ENCODE measurements at places on chromosomes 5 and 9. TPM values are rescaled to one million over a fixed set of nuclear protein-coding genes. Genes with fewer than 3 reads are reported as not detected.

DNA sequence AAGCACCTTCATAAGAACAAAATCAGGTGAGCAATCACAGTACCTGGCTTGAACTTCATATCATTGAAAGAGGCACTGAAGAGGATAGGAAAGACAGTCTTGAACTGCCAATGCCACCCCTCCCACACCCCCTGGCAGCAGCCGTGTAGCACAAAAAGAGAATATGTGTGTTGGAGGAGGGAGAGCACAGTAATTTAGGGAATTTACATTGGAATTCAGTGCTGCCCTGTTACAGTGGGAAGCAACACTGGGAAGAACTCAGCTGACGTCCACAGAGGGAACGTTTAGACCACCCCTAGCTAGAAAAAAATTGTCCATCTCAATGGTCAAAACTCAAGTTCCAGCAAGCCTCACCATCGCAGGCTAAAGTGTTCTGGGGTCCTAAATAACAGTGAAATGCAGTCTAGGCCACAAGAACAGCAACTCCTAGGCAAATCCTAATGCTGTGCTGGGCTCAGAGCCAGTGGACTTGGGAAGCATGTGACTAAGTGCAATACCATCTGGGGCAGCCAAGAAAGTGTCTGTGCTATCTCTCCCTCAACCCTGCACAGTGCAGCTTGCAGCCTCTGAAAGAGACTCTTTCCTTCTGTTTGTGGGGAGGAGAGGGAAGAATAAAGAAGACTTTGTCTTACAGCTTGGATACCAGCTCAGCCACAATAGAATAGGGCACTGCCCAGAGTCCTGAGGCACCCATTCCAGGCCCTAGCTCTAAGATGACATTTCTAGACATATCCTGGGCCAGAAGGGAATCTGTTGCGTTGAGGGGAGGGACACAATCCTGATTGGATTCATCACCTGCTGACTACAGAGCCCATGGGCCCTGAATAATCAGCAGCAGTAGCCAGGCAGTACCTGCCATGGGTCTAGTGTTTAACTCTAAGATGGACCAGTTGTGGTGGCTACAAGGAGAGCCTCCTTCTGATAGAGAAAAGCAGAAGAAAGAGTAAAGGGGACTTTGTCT, 62.1 kb upstream of the VLDLR start:
- no peak overlapping the region for H3K27ac ChIP-seq
- H3K36me3 ChIP-seq = no peaks in the 10 kb centered on the region
- H3K4me1 ChIP-seq = no peaks in the 10 kb centered on the region
- no peaks in the 10 kb centered on the region for H3K27me3 ChIP-seq
- H3K4me3 ChIP-seq = no peak overlapping the region

DNA sequence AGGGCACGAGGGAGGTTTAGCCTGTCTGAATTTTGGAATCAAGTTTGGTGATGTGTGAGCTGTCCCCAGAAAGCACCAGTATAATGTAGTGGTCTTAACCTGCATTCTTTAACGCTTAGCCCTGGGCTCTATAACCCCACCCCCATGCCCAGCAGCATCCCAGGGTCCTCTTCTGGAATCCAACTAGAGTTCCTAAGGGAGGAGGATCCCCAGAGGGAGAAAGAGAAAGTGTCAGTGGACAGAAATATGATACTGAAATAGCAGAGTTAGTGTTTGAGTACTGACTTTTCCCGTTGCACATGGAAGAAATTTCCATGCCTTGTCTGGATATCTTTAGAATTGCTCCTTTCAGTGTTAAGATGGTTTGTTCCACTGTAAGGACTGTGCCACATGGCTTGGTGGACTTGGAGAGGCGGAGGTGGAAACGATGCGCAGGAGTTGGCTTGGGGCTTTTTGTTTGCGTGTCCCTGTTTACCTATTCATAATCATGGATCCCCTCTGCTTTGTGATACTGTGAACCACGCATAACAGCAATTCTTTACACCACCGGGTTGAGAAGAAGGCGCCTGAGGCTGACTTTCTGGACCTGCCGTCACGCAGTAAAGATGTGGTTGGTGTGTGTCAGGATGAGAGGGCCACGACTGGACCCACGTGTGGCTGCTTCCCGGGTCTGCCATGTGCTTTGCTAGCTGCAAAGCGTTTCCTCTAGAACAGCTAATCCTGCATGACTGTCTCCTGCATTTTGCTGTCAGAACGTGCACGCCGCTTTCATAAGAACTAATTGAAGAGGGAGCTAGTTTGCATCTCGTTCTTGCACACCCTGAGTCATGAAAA, 142.3 kb downstream of the SMARCA2 start:
- DNase-seq = peak; percentile 5
- H3K36me3 ChIP-seq = peaks cover 8% of the 10 kb centered on the region
- H3K27me3 ChIP-seq = no peaks in the 10 kb centered on the region
- H3K27ac ChIP-seq = peak overlapping the region; percentile 50
- peak overlapping the region; percentile 71 for H3K4me3 ChIP-seq
- peaks cover 18% of the 10 kb centered on the region for H3K4me1 ChIP-seq

- no peak for DNase-seq
- H3K4me1 ChIP-seq = no peaks in the 10 kb centered on the region
- H3K4me3 ChIP-seq = no peak within 1 kb of the TSS
- no peak within 1 kb of the TSS for H3K27ac ChIP-seq
- H3K27me3 ChIP-seq = no peaks in the 10 kb centered on the region
Observed at GRCh38 chr9:135520916-135521607, at the start of gene LCN1. TSS of gene LCN1 (plus strand) at chr9:135521440. CDS start at chr9:135521498, 58 bp downstream.

SPARC gene
- total RNA-seq = 6.0 TPM

FAXDC2 gene
- total RNA-seq = not detected

PAIP2 gene
- 119 TPM for total RNA-seq
